ENCODE measurements at places on chromosomes 11 and 22.
A peak's percentile ranks its signal among the peaks of the same experiment; 100 is the strongest.

- peak; percentile 69 for DNase-seq
These were observed 57.8 kb downstream of the ENDOD1 start for GRCh38 chr11:95147364-95147905.

- no peak for DNase-seq
These were observed 252.5 kb downstream of the ST3GAL4 start for GRCh38 chr11:126607776-126608541.

DNA sequence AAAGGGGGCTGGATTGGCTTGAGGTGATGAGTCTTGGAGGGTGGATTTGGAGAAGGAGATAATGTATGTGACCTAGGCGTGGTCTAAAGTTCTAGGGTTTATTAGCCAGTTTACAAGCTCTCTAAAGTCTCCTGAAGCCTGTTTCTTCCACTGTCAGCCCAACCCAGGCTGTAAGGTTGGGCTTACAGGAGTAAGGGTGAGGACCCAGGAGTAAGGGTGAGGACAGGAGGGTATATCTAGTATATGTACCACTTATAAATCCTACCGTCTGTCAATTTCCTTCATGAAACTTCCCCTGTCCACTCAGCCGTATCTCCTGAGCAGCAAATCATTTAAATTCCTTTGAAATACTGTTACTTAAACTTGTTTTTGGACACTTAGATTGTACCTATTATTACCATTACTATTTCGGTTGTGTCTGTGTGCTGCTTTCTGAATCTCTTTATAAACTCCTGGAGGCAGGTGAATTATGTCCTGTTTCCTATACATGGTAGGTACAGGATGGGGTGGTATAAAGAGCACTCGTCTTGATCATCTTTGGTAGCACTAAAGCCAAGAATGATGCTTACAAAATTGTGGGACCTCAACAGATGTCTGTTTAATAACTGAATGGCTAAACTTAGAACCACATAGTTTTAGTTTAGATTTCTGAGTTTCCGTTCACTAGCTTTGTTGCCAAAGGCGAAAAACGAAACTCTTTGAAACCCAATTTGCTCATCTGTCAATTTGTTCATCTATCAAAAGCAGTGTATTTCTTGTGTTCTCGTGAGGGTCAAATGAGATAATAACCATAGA lies 192.0 kb downstream of the GRIK4 start:
- no peak for DNase-seq

- DNase-seq = no peak
These were observed 11.3 kb downstream of the FADS3 start for GRCh38 chr11:61880031-61880430.

DNA sequence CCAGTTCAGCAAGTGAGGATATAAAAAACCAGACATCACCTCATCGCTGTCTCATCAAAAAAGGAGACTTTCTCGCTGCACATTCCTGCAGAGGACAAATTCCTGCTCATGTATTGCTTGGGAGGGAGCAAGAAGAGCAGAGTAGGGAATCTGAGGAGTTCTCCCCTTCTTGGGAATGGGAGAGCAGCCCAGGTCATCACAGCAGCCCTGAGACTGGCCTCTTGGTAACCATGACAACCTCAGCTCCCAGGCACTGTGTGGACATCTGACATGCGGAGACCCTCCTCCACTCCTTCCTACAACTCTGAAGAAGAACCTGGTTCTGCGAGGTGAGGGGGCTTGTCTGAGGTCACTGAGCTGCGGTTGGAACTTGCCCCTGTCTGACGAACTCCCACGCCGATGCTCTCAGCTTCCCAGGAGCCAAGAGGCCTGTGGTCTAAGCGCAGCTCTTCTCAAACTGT lies 17.9 kb downstream of the RFPL1 start:
- no peak for DNase-seq

- no peak for DNase-seq
These were observed 3.9 kb downstream of the FDX1 start for GRCh38 chr11:110433393-110434333.

DNA sequence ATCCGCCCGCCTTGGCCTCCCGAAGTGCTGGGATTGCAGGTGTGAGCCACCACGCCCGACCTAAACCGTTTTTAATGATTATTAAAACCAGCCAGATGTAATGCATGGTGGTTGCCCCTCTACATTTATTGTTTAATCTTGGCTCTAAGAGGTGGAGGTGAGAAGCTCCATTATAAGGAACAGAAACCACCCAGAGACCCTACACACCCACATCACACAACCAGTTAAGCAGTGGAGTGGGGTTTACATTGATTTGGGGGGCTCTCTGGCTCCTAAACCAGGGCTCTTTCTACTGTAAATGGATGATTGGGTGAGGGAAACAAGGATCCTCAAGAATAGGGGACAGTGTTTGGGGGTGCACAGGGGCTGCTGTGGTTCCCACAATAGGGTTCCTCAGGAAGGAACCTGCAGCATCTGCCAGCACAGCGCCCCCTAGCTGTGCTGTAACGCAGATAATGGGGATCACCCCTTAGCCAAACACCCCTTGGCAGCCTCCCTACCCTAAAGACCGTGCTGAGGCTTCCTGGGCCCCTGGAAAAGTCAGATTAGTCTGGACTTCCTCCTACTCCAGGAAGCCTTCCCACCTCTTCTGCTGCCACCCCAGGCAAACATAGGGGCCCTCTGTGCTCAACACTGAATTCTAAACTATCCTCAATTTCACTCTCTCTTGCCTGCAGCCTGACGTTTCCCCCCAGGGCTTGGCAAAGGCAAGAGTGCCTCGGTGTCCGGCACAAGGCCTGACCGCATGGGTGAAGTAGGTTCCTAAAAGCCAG lies 2.4 kb downstream of the MPST start:
- DNase-seq = no peak

GRCh38 chr22:44261861-44262595 lies 50.7 kb downstream of the SHISAL1 start:
- DNase-seq = no peak

- DNase-seq = no peak
These were observed 227.5 kb downstream of the ADAMTS15 start for GRCh38 chr11:130675917-130676316.

- DNase-seq = no peak
These were observed 831 bp downstream of the CD44 start for GRCh38 chr11:35139722-35140282.

DNA sequence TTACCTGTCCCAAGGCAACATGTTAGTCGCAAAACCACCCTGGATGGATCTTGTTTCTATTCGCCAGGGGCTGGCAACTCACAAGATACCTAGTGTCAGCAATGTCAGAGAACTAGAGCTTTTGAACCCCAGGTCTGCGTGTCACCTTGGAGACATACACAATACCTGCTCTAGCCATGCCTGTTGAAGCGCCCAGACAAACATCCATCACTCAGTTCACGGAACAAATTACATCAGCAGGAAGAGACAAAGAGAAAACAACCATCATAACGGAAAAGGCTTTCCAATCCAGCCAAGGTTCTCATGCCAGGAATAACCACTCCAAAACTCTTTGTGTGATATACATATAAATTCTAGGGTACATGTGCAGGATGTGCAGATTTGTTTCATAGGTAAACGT lies 2.2 kb downstream of the CD59 start:
- no peak for DNase-seq

DNA sequence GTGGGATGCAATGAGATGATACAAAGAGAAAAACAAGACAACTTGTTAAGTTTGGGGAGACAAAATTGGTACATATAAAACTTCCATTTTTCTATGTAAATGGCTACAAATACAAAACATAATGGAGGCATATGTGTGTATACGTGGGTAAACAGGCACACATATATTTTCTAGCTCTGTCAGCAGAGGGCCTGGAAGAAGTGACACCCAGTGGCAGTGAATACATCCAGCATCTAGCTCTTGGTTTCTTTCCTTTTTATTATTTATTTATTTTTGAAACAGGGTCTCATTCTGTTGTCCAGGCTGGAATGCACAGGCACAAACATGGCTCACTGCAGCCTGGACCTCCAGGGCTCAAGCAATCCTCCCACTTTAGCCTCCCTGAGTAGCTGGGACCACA lies 5.0 kb upstream of the RASL10A start:
- no peak for DNase-seq

DNA sequence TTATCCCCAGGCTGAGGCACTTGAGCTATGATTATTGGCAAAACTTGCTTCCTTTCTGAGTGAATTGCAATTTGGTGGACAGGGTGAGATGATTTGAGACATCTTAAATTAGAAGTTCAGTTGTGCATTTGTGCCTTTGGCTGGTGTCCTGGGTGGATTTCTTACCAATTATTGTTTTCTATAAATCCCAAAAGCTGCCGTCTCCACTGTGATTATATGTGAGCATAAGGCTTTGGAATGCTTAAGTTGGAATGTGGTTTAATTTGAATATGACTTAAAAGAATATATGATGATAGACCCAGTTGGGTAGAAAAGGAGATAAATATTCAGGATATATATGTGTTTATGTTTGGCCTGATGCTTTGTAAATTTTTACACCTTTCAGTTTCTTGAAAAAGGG lies 70.0 kb downstream of the EXT2 start:
- no peak for DNase-seq

GRCh38 chr11:64608636-64609035 lies 17.6 kb downstream of the SLC22A12 start:
- DNase-seq = no peak

DNA sequence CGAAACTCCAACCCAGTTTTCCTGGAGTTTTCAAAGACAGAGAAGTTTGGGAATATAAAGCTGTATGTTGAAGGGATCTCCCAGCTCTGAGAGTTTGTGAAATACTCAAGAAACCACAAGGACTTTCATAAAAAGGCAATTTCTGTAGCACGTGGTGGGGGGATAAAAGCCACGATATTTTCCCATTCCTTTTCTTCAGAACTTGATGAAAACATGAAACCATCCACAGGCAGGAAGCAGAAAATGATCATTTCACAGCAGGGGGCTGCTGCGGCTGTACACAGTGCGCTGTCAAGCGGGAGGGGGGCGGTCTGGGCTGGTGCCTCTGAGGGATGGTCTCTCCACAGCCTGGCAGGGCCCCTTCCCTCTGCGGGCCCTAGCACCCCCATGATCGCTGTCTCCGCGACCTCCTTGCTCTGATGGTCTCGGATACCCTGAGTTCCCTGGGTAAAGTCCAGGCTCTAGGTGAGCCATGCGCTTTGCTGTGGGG lies 423.2 kb downstream of the MN1 start:
- DNase-seq = no peak

- DNase-seq = no peak
These were observed 336.6 kb upstream of the API5 start for GRCh38 chr11:42975180-42975529.

- no peak for DNase-seq
These were observed 28.4 kb upstream of the RAPSN start for GRCh38 chr11:47477323-47477722.

DNA sequence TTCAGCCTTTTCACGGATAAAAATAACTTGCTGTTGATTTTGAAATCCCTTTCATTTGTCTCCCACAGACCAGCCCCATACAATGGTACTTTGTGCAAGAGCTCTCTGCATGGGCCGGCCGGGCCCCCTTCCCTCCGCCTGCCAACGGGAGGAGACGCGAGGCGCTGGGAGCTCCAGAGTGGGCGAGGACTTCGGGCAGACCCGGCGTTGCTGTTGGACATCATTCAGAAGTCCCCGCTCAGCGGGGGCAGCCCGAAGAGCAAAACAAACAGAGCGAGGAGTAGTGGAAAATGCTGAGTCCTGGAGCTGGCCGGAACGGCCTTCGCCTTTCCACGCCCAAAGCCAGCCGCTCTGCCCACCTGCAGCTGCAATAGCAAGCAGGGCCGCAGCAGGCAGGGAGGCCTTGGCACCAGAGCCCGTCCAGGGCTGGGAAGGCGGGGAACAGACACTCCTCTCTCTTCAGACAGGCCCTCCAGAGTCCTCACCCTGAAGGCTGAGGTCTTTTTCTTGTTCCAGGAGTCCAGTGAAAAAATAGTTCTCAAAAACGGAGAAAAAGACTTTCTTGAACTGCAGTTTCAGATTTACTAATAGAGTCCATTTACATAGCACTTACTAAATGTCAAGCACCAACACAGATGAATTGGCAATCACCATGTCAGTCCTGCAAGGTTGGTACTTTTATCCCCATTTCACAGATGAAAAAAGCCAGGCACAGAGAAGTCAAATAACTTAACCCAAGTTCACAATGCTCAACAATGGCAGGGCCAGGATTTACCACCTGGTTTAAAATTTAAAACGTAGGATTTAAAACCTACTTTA lies 135.5 kb downstream of the ETS1 start:
- DNase-seq = no peak

GRCh38 chr11:7900686-7901085 lies 30.4 kb downstream of the OR10A6 start:
- no peak for DNase-seq

DNA sequence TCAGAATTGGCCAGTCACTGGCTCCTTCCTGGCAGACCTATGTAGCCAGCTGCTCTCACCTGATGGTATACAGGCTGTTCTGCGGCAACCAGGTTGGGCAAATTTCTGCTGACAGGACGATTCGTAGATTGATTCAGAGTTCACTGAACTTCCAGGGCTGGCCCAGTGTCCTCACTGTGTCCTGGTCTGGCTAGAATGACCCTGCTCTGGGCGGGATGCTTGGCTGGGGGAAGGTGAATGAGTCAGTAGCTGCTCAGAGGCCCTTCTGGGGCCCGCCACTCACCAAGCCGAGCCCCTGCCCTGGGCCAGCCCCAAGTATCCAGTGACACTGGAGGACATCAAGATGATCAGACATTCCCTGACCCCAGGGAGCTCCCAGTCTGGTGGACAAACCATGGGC lies 62.9 kb upstream of the WNT11 start:
- no peak for DNase-seq

- DNase-seq = no peak
These were observed 42.6 kb downstream of the FAM227A start for GRCh38 chr22:38613588-38613987.

GRCh38 chr22:49295851-49296560 lies 531.7 kb downstream of the BRD1 start:
- no peak for DNase-seq

GRCh38 chr22:17205432-17205831 lies 13.8 kb downstream of the ADA2 start:
- DNase-seq = no peak
